ENCODE measurements at places on chromosomes 6 and 20.

- no peak for DNase-seq
These were observed 14.0 kb upstream of the GSTA4 start for GRCh38 chr6:53009056-53009455.

GRCh38 chr6:108914235-108915022, 66.2 kb downstream of the ARMC2 start:
- no peak for DNase-seq

DNA sequence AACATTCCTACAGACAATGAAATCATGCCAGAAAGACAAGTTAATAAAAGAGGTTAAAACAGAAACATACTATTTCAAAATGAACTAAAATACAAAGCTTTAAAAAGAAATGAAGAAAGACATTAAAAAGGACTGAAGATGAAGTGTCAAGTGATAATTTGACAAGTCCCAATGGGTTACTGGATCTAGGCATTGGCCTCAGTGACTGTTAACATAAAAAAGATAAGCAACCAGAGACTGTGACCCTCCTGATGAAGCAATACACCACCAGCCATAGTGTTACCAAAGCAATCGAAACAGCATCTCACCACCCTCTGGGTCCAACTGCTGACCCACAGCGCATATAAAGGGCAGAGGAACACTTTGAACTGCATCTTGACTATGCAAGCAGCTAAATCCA, 130.3 kb downstream of the FIG4 start:
- no peak for DNase-seq

GRCh38 chr6:26555505-26556262, 17.5 kb downstream of the HMGN4 start:
- DNase-seq: no peak

GRCh38 chr6:128421788-128422187, 98.6 kb downstream of the PTPRK start:
- DNase-seq: no peak

DNA sequence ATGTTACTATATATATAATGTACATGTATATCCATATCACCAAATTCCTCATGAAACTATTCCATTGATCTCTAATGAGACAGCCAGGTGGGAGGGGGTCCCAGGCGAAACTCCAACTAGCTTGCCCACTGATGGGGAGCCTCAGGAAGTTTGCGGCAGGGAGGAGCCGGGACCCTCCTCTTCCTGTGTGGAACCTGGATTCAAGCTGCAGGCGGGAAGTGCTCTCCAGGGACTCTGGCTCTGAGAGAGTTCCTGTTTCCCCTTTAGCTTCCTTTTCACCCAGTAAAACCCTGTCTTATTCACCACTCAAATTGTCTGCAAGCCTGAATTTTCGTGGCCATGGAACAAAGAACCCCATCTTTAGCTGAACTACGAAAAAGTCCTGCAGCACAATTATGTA, 152.2 kb downstream of the OPN5 start:
- DNase-seq: no peak

DNA sequence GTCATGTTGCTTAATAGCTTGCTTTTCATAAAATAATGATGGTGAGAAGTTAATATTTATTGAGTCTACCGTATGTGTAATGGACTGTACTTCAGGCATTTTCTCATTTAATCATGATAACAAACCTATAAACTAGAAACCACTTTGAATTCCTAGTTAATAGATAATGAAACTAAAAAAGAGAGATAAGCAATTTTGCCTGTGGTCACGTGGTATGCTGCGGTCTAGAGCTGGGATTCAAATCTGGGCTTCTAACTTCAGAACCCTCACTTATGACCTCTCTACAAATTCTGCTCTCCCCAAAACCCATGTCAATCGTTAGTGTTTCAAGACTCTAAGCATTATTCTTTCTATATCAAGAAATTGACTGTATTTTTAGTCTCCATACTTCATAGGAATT, 700.7 kb downstream of the PRKN start:
- DNase-seq: no peak

DNA sequence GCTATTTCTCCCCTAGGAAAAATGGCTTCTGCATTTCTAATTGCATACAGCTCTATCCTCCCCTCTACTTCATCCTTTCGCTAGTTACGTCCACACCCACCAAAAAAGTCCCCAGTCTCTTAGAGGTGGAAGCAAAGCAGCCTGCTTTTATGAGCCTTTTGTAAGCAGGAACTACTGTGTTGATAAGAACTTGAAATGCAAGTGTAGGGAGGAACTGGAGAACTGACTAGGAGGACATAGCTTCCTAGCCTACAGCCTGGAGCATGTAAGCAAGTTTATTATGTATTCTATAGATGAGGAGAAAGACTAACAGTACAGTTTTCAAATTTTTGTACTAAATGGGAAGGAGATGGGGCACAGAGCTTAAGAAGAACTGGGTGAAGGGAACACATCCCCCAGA, 10.3 kb downstream of the ARHGAP18 start:
- DNase-seq: no peak

DNA sequence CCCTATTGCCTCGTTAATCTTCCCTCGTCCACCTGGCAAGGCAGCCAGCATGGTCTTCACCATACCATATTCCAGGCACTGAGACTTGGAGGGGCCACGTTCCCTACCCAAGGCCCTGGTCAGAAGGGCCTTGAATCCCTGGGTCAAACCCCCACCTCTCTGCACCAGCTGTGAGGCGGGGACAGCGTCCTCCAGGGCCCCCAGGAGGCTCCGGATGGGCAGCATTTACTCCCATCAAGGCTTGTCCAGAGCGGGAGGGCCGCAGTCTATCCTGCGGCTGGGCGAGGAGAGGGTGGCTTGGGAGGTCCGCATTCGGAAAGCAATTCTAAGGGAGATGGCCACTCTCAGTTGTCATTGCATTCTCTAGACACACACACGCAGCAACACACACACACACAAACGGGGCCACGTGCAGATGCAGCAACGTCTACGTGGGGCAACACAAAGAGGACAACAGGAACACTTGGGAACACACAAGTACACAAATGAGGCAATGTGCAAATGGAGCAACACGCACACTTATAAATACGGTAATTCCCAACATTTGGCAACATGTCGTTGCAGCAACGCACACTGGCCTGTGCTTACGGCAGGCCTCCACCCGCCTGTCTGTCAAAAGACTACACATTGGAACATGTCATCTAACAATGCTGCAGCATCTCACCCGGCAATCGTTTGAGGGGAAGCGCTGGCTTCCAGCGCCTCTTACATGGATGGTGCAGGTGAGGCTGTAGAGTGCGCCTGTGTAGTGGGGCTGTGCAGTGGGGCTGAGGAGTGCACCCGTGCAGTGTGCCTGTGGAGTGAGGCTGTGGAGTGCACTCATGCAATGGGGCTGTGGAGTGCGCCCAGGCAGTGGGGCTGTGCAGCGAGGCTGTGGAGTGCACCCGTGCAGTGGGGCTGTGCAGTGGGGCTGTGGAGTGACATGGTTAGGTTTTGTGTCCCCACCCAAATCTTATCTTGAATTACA, 12.9 kb upstream of the NTSR1 start:
- no peak for DNase-seq

DNA sequence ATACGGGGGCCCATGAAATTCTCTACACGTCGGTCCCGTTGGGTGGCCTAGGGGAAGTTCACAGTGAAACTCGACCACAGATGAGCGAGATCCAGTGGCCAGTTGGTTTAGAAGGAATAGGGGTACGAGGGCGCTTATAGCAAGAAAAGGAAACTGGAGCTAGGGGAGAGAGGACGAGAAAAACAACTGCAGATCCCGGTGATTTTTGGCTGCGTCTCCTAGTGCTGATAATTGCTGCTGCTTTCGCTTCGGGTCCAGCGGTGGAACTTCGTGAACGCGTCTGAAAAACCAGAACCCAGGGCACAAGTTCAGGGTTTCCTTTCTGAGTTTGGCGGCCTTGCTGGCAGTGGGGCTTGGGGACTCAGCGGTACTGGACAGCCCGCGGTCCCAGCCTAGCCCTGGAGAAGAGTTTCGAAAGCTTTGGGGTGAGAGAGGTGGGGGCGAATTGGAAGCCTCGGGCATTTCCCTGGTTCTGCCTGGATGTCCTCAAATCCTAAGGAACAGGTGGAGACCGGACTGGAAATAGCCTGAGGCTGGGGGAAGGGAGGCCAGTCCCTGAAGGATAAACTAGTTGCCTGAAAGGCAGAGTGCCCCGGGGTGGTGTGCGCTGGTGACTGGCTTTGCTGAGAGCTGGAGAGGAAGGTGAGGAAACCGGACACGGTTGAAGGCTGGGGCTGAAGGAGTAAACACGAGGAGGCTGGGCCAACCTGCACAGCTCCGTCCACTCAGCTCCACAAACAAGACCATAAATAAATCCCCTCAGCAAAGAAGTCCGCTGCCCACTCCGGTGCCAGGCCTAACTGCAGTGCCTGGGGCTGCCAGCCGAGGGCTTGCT, 793 bp downstream of the GMPR start:
- no peak for DNase-seq

DNA sequence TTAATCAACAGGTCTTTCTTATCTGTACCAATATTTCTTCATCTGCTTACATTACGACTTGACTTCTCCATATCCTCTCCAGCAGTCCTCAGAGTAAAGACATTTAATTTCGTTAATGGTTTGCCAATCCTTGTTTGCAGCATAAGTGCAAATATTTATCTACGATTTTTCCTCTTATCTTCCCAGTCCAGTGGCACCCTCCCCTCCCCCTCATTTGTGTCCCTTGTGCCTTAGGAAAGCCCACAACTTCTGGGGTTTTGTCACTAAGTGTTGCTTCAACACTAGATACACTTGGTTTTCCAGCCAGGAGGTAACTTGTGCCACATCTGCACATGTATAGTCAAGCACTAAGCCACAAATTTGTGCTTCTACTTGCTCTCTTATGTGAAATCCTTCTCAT, 327.2 kb downstream of the CBLN4 start:
- DNase-seq: no peak

DNA sequence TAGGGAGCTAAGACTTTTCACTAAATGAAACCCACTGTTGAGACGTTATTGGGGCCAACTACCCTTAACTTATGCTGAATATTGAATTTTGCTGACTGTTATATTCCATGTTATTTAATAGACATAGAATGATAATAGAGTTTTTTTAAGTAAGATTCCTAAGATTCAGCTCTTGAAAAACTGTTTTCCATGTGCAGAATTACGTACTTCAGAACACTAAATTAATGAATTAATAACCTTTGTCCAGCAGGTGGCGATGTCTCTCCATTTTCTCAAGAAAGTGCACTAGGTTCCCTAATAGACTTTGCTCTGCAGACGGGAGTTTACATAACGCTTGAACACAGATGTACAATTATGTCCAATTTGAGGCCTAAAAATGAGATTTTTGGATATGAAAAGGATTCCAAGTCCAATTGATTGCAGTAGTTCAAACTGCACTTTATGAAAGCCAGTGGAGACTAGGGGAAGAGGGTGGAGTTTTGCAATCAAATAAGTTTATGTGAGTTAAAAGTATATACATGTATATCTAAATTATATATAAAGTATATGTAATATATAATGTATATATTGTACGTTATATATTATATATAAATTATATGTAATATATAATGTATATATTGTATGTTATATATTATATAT, 282.1 kb downstream of the UST start:
- DNase-seq: peak; percentile 93

All from forelimb muscle (tissue), 1 donor.